Caco-2 (cell line): ENCODE measurements at places on chromosomes 11 and 22.
A peak's percentile ranks its signal among the peaks of the same experiment; 100 is the strongest.

DNA sequence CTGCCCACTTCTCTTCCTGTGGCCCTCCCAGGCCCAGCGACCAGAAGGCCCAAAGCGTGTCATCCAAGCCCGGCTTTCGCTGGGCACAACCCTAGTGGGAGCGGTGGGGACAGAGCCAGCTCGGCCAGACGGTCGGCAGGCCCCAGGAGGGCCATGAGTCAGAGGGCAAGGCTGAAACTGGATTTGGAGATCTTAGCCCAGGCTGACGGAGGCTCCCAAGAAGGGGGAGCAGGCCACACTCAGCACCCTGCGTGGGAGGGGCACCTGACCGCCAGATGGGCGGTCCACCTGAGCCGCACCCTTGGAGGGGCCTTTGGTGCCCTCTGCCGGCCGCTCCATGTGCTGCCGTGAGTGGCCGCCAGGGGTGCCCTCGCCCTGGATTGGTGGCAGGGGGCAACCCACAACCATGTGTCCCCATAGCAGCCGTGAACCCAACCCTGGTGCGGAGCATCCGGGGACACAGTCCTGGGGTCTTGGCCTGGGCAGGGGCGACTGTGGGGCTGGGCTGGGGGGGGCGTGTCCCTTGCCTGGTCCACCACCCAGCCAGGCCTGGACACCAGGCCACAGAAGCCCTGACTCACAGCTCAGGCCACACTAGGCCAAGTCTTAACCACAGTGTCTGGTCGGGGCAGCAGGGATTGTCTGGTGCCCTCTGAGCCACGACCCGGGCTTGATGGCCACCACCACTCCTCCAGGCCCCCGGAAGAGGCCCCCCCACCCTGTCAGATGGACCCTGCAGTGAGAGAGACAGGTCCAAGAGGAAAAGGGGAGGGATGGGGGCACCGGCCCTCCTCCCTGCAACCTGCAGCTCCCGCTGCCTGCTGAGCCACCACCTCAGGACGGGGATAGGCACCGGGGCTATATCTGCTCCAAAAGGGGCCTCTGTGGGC, 19.2 kb upstream of the TALDO1 start:
- DNase-seq = peak; percentile 80

DNA sequence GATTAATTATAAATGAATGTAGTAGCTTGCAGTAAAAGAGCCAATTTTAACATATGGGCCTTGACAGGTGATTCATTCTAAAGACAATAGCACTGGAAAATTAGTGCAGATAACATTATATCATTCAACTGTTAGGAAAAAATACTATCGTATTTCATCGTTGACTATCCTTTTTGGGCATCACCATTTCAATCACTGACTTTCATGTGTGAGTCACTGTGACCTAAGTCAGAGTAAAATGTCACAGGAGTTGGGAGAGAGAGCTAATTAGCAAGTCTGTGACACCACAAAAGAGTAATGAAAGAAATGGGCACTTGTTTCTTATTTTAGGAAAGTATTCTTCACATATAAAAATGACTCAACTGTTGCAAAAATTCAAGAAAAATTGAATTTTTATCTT, 253.8 kb upstream of the CNTN5 start:
- DNase-seq = no peak

- no peak for DNase-seq
These were observed 228.6 kb upstream of the DDI1 start for GRCh38 chr11:103807806-103808205.

GRCh38 chr11:111707039-111707690, 59.0 kb downstream of the PPP2R1B start:
- peak; percentile 63 for DNase-seq

DNA sequence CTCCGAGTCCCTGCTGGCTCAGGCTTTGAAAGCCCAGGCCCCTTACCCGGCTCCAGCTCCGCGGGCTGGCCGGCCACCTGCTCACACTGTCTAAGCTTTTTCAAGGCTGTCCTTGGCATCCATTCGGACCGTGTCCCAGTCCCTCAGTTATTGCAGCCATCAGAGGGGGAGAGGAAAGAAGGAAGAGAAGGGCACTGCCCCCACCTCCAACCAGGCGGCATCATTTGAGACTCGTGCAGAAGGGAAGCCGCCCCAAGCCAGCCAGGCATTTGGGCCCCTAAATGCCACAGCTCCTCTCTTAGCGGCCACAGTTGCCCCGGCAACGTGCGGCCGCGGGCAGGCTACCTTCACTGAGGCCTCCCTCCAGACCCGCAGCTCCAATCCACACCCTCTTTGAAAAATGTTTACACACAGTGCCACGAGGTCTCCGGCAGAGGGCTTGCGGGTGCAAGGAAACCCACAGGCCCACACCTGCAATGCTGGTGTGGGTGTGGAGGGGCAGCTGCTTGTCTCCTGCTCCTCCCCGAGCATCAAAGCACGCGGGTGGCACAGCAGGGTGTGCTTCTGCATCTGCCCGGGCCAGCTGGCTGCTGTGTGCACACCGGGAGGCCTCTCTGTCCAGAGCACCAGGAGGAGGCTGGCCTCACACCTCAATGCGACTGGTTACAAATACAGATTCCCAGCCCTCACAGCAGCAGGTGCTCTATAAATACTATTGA, 124.4 kb downstream of the CTTN start:
- peak; percentile 32 for DNase-seq

- DNase-seq = no peak
These were observed 1.1 kb downstream of the HMGXB4 start for GRCh38 chr22:35258191-35258988.

DNA sequence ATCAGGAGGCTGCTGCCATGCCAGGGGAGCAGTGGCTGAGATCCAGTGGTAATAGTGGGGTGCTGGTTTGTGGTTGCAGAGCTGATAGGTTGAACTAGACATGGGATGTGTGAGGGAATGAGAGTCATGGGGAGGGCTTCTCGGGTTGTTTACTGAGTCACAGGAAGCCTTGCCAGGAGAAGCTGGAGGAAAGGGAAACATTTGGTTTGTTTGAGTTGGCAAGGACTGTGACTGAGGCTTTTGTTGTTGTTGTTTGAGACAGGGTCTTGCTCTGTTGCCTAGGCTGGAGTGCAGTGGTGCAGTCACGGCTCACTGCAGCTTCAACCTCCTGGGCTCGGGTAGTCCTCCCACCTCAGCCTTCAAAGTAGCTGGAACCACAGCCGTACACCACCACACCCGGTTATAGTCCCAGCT, 49.3 kb downstream of the CABIN1 start:
- DNase-seq = no peak

DNA sequence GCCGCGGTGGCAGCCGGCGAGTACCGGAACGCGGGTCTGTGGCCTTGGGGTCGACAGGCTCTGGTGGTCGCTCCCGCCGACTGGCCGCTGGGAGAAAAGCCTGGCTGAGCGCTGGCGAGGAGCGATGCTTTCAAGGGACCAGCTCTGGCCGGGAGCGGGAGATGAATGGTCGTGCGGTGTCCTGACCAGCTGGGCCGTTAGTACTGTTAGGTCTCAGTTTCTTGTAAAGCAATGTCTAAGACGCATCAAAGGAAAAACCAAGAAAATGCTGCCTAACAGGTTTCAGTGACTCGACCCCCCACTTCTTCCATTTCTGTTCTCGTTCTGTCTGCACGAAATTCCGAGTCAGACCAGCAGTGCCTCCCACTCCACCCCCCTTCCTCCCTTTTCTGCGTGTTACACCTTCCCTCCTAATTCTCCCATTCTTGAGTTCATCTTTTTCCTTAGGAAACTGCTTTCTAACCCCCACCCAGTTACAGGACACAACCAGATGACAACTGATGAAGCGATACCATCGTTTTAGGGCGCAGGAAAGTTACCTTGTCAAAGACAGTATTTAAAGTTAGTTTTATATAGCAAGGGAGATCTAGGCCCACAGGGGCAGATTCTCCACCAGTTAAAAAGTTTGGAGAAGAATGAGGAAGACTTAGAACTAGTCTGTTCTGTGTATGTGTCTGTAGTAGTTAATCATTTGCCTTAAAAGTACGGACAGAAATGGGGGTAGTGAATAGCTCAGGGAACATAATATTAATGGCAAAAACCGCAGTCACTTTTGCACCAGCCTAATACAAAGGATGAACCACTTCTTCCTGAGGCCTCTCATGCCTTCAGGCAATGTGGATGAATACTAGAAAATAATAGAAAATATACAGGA, 1.0 kb downstream of the CUL5 start:
- DNase-seq = peak; percentile 68

- DNase-seq = no peak
These were observed 531.1 kb downstream of the BRD1 start for GRCh38 chr22:49296561-49296960.

DNA sequence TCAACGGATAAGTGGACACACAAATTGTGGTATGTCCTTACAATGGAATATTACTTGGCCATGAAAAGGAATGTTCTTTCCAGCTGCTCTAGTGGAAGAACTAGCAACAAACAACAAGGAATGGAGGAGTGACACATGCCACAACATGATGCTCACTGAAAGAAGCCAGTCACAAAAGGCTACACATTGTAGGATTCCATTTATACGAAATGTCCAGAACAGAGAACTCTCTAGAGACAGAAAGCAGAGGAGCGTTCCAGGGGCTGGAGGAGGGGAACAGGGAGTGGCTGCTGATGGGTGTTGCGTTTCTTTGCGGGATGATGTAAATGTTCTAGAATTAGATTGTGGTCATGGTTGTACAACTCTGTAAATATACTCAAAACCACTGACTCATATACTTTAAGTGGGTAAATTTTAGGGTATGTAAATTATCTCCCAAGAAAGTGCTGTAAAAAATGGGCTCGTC, 32.4 kb upstream of the PDGFB start:
- no peak for DNase-seq

DNA sequence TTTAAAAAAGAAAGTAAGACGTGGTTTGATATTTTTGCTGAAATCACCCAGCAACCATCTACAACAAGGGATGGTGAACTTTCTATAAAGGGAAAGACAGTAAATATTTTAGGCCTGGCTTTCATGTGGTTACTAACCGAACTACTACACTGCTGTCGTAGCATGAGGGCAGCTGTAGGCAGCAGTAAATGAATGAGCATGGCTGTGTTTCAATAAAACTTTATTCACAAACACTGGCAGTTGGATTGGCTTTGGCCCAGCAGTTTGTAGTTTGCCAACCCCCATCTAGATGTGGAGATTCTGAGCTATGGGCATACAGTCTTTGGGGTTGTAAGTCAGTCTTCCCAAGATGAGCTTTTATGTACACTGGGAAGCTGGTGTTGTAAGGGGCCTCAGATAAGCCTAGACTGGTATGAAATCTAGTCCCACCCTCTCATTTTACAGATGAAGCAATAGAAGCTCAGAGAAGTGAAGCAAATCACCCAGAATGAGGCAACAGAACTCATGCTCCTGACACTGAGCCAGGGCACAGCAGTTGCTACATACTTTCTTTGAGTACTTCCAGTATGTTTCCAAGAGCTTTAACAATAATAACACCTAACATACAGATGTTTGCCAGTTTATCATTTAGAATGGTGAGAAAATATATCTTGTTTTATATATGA, 204.4 kb downstream of the ADAMTS15 start:
- no peak for DNase-seq

- DNase-seq = no peak
These were observed 12.8 kb downstream of the SCYL1 start for GRCh38 chr11:65537620-65538231.

- peak; percentile 94 for DNase-seq
These were observed at the start of gene PPP1CA for GRCh38 chr11:67401495-67402191. Gene PPP1CA (minus strand): TSS chr11:67401858. CDS start chr11:67401782, 76 bp downstream.

- no peak for DNase-seq
These were observed 8.1 kb upstream of the ANKRD13D start for GRCh38 chr11:67280788-67281551.

DNA sequence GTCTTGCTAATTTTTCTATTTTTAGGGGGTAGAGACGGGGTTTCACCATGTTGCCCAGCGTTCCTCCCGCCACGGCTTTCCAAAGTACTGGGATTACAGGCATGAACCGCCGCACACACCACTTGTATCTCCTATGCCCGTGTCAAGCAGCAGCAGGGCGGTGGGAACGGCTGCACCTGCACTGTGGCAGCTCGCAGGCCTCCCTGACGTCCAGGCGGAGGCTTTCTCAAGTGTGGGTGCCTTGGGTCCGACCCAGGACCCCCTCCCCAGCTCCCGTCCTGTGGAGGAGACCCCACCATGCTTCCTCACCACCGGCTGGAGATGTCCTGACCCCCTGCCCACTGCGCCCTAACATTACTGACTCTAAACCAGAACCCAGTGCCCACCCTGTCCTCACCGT, 25.7 kb downstream of the TSPAN4 start:
- no peak for DNase-seq

DNA sequence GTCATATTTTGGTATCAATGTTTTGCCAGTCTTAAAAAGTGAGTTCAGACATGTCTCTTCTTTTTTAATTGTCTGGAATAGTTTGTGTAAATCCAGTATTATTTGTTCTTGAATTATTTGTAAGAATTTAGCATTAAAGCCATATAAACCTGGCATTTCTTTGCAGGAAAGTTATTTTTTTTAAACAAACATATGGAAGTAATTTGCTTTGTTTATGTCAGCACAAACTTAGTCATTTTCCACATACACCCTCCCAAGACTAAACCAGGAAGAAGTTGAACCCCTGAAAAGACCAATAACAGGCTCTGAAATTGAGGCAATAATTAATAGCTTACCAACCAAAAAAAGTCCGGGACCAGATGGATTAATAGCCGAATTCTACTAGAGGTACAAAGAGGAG, 9.1 kb upstream of the CCDC81 start:
- no peak for DNase-seq

GRCh38 chr11:106961518-106961917, 56.8 kb downstream of the GUCY1A2 start:
- no peak for DNase-seq

DNA sequence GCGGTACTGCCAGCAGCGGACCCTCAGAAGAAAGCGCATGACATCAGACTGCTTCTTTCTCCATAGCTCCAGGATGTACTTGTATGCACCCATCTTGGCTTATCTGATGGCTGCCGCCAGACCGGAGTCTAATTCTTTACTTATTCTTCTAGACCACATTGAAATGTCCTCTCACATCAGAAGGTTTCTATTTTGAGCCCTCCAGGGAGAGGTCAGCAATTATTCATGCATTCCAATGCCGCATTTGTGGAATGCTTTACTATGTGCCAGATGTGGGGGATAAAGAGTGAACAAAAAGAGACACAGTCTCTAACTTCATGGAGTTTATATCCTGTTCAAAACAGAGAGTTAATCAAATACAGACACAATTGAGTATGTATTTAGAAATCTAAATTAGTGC, 230.1 kb downstream of the MIAT start:
- no peak for DNase-seq

GRCh38 chr11:134530636-134531326, 118.7 kb upstream of the B3GAT1 start:
- no peak for DNase-seq

GRCh38 chr11:47149782-47150181, 26.9 kb downstream of the ARFGAP2 start:
- no peak for DNase-seq

GRCh38 chr11:103862094-103862801, 174.2 kb upstream of the DDI1 start:
- no peak for DNase-seq

GRCh38 chr11:94791216-94791889, 23.2 kb downstream of the AMOTL1 start:
- DNase-seq = no peak

DNA sequence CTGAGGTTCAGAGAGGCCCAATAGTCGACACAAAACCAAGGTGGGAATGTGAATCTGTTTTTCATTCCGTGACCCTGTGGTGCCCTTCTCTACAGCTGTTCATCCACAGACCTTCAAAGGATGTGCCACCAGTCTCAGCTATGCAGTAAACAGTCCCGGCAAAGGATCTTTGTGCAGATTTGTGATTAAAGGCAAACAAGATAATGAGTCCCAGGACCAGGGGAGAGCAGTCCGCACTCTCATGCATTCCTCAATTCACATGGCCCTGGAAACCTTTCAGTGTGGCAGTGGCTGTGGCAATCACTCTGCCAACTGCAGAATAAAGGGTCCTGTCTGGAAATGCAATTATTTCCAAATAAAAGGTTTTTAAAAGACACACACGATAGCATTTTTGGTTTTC, 418.6 kb downstream of the TENM4 start:
- DNase-seq = no peak
